Activated T-cell treated with anti-CD3 and anti-CD28 coated beads for 48 hours (primary cell): ENCODE measurements at places on chromosomes 16 and 17.
A peak's percentile ranks its signal among the peaks of the same experiment; 100 is the strongest.

GRCh38 chr17:34760931-34761495, 181.6 kb downstream of the TMEM132E start:
- no peak for DNase-seq

DNA sequence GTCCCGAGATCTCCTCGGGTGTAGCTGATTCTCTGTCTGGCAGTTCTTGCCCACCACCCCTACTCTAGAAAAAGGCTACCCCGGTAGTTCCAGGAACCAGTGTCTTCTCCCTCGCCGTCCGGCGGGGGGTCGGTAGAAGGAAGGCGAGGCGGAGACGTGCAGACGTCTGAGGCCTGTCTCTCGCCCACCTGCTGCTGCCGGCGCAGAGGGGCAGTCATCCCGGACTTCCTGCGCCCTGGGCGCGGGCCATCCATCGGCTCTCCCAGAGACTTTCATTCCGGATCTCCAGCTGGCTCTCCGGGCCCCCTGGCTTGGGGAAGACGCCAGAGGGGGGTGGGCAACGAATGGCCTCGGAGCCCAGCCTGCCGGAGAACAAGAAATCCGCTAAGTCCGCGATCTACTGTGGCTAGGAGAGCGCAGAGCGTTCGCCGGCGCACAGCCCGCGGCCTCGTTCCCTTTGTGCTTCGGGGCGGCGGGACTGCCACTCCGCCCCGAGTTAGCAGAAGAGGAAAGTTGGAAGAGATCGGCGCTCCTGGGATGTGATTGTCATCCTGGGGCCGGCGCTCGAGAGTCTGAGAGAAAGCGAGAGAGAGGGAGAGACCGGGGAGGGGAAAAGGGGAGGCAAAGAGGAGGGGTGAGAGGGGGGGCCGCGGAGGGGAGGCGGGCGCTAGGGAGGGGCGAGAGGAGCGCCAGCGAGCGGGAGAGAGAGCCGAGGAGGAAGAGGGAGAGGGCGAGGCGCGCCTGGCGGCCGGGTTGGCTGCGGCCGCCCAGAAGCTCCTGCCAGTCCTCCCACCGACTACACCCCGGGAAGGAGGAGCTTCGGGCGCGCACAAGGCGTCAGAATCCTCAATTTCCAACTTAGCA, at the start of gene IRX5:
Gene IRX5 (plus strand): TSS at position 861 of the 864 bp plus-strand sequence. CDS start 334 bp downstream, outside the sequence.
- DNase-seq: peak; percentile 42

DNA sequence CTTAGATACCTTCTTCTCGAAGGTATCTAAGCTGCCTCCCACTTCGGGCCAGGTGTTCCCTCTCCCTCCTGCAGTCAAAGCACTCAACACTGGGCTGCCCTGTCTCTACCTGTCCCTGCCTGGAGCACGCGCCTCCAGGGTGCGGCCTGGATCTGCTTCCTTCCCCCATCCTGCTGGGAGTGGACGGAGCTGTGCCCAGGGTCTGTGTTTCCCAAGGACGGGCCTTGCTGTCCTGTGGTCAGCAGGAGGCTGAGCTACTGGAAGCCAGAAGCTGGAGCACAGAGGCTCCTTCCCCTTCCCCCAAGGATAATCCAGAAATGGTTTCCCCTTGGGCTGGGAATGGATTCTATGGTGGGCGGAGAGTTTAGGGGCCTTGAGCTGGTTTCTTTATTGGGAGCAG, 16.7 kb downstream of the LLGL2 start:
- no peak for DNase-seq

DNA sequence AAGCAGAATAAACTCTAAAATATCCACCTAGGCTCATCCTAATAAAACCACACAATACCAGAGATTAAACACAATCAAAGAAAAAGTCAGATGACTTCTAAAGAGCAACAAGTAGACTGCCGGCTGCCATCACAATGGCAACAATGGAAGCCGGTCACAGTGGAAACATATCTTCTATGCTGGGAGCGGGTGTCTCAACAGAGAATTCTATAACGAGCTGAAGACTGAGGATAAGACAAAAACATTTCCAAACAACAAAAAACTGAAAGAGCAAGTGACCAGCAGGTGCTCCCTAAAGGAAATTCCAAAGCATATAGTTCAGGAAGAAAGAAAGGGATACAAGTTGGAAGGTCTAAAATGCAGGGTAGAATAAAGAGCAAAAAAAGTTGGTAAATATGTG, 8.9 kb downstream of the NSMCE1 start:
- DNase-seq: no peak

DNA sequence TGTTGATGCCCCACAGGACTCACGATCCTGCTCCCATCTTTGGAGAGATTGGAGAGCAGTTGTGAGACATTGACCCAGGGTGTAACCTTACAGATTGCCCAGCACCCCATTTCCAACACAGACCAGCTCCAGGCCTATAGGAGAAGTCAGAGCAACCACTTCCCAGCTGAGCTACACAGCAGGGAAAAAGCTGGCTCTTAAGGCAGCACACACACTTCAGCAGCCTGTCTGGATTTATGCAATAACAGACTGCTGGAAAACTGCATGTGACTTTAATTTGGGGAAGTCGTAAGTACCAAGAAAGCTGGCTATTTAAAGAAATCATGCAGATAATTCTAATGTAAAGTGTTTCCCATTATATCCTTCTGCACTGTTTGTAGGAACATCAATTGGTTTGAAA, 30.8 kb downstream of the NOG start:
- DNase-seq: no peak

DNA sequence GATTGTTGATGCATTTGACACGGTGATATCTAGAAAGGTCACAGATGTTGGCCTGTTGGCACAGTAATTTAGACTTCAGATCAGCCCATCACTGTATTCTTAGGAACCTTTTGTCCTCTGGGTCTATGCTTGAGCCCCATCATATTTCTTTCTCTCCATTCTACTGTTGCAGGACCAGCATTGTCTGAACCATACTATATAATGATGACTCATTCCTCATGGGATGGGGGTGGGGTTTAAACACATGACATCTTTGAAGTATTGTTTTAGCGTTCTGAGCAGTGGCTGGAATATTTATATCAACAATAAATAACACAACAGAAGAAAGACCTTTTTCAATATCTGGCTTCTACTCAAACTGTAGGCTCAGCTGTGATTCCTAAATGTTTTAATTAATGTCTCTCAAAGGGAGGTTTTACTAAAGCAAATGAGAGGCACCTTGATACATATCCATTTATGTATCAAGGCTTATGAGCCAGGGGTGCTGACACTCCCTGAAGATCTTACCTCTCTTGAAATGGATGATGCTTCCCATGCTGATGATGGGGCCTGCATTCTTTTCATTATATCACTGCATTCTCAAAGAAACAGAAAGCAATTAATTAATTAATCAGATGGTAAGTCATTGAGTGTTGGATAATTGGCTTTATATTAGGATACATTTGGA, 379.0 kb upstream of the GOT2 start:
- DNase-seq: no peak

DNA sequence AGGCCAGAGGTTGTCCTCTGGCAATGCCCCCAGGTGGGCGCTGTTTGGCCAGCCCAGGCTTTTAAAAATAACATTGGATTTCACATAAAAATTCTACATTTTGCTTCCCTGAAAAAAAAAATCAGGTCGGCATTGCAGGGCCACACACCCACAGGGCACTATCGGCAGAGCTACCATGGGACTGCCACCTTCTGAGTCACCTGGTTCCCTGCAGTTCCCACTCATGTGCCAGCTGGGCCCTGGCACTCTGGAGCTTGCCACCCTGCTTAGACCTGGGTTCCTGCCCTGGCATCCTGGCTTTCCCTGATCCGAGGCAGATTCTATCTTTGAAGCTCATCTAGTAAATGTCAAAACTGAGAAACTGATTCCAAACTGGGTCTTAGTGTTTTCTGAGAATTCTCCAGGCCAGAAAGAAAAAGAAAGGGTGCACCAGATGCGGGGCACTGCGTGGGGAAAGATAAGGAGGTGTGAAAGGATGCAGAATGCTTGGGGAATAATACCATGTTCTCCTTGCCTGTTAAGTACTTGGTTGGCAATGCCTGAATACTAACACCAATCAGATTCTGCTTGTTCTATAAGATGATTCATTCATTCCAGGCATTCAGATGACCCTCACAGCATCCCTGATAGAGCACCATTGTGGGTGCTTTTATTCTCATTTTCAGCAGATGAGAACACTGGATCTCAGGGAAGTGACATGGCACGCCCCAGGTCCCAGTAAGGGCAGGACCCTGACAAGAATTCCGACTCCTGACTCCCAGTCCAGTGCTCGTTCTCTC, 51.8 kb downstream of the RAI1 start:
- DNase-seq: no peak

GRCh38 chr16:85759631-85760419, 8.9 kb upstream of the C16orf74 start:
- no peak for DNase-seq

GRCh38 chr17:8728971-8729370, 15.7 kb downstream of the CCDC42 start:
- no peak for DNase-seq

DNA sequence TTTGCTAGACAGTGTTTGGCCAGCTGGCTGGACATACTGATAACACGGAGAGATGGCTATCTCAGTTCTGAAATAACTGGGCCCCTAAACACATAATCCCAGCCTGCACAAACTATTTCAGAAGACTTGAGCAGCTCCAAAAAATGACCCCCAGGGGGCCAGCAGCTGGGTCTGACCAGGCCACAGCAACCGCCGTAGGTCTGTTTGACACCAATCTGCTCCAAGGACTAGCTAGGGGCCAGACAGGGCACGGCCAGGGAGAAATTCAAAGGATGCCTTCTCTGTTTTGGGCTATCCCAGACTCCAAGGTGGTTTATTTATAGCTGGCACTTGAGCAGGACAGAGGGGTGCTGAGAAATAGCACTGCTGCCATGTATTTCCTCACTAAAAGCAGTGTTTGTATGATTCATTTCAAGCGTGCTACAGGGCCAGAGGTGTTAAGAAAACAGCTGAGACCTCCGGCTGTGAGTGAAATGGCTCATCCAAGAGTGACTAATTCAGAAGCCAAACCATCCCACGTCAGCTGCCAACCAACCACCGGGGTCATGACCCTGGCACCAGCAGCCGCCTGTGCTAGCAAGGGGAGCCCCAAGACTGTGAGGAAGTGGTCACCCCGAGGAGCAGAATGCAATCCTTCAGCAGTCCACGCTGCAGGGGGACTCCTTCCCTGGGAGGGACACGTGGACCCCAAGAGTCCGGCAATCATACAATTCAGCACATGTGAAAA, 5.7 kb downstream of the GGA2 start:
- peak; percentile 79 for DNase-seq

DNA sequence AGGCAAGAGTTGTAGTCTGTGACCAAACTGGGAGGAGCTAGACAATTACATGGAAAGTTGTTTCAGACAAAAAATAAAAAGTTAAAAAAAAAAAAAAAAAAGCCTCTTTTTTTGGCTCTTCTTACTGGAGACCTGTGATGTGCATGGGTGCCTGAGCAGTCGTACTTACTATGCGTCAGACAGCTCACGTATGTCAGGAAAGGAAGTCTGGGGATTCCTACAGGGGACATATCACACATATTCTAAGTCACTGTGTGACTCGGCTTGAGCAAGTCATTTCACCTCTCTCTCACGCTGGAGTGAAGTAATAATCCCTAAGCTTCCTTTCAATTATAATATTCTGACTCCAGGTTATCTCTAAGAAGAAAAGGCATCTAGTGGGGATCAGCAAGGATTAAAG, 6.0 kb downstream of the SLFN14 start:
- no peak for DNase-seq

DNA sequence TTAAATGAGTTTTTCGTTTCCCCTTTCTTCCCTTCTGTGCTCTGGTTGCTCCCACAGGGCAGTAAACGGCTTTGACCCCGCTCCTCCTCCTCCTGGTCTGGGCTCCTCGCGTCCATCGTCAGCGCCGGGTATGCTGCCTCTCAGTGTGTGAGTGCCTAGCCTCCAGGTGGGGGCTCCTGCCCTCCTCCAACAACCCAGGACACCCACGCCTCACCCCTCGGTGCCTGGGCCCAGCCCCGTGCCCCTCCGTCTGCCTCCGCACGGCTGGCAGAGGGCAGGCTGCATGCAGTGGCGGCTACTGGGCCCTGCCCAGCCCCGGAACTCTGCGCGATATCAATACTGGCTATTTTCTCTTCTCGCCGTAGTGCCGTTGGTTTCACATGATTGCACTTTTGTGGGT, 31.2 kb downstream of the NDEL1 start:
- DNase-seq: no peak

DNA sequence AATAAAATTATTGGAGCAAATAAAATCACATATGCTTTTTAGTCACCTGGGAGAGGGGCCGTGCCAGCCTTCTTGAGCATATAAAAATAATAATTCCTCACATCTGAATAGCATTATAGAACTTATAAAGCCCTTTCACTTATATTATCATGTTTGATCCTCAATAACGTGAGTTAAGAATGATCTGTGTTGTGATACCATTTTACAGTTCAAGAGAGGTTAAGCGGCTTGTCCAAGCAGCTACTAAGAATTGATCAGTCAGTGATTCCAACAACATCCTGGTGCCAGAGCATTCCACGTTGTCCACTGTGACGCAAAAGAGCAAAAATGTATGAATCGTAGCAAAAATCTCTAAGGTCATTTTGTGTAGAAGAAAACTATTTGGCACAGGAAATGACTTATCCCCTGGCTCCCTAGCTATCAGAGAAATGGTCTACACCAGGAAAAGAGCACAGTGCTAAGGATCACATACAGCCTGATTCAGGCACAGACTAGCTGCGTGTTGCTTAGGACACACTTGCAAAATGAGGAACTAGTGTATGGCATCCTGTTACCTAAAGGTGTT, 33.0 kb downstream of the ANKFN1 start:
- no peak for DNase-seq

- DNase-seq: no peak
These were observed 76.6 kb downstream of the BMERB1 start for GRCh38 chr16:15510992-15511391.

DNA sequence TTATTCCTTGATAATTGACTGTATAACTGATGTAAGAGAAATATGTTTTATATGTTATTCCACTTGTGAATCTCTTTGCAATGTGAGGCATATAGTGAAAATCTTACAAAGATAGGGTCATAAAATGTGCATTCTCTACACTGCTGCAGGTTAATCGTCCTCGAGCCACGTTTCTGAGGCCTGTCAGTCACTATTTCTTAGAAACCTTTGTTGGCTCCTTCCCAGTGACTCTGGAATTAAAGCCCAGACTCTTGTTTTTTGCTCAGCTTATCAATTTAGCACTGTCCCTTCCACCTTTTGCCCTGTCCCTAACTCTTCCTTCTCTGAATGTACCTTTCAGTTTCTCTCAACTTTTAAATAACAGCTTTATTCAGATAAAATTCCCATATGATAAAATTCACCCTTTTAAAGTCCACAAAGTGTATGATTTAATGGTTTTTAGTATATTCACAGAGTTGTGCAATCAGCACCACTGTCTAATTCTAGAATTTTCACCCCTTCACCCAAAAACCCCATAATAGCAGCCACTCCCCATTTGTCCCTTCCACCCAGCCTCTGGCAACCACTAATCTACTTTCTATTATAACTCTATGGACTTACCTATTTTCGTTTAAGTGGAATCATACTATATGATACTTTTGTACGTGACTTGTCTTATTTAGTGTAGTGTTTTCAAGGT, 8.6 kb downstream of the TNRC6A start:
- DNase-seq: no peak

GRCh38 chr17:65666876-65667321, 105.5 kb upstream of the AXIN2 start:
- no peak for DNase-seq
